Cerebellar nuclear complex (tissue), 1 donor: ENCODE measurements at places on chromosomes 12 and 14.

- no peak for DNase-seq
These were observed 37.8 kb downstream of the MARK3 start for GRCh38 chr14:103423050-103423461.

GRCh38 chr12:6180268-6181051 is 19.7 kb upstream of the CD9 start:
- DNase-seq: no peak

GRCh38 chr12:110093631-110094311 is 30.4 kb upstream of the IFT81 start:
- no peak for DNase-seq

DNA sequence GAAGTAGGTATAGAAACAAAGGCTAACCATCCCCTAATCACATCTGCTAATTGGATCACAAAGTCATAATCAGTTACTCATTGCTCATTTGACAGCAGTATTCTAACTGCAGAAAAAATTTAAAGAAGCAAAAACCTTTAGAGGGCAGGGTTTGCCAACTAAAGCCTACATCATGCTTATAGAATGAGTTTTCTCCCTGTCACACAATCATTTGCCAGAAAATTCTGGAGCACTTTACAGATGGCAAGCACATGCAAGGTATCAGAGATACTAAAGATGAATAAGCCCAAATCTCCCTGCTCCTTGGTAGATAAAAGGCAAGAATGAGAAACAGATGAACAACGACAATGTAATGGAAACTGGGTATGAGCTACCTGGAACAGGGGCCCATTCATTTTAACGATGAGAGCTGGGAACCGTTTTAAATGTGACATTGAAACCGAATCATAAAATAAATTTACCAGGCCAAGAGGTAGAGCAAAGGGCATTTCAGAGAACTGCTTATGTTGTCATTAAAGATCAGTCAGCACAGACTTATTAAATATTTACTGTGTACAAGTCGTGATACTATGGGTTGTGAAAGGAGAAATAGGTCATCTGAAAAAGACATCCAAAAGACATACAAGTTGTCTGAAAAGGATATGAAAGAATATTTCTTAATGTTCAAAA is 211.4 kb upstream of the ABCD2 start:
- no peak for DNase-seq

- DNase-seq: no peak
These were observed 54.6 kb upstream of the STON2 start for GRCh38 chr14:81454572-81455218.

GRCh38 chr14:32068708-32069107 is 8.4 kb upstream of the ARHGAP5 start:
- no peak for DNase-seq

- DNase-seq: no peak
These were observed 11.0 kb upstream of the FBXL14 start for GRCh38 chr12:1605129-1606020.
